ENCODE measurements at places on chromosomes 5 and 9. TPM values are rescaled to one million over a fixed set of nuclear protein-coding genes. Genes with fewer than 3 reads are reported as not detected.

DNA sequence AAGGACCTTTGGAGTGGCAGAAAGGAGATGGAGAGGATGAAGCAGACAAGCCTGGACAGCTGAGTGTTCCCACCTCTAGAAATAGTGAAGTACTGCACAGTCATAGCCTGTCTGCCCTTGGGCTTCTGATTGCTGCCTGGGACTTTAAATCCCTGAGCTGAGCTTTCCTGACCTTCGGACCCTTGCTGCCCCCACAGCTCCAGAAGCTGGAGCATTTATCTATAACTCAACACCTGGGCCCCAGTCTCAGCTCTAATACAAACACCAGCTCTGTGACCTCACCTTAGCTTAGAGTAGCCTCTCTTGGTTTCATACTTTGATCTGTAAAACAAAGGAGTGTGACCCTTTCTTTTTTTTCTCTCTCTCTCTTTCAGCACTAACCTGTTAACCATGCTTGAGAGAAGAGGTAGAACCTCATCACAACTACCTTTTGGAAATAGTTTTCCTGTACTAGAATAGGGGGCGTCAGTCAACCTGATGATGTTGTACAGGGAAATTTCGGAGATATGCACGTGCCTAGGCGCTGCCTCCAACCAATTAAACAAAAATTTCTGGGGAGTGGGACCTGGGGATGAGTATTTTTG lies 25.4 kb upstream of the ELL2 start:
- no peak for DNase-seq

GRCh38 chr9:18520416-18521047 lies 46.6 kb downstream of the ADAMTSL1 start:
- no peak for DNase-seq

DNA sequence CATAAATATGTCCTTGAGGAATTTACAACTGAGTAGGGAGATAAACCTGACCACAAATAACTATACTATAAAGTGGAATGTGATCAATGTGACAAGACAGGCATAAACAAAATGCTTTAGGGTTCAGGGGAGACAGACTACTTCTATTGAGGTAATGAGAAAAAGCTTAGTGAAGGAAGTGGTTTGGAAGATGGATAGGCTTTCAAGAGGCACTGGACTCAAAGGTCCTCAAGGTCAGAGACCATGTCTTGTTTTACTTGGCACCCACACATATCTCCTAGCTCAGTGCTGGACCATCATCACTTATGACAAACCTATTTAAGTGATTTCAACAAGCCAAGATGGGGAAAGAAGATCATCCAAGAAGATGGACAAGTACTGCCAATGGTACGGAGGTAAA lies 257.8 kb downstream of the BNC2 start:
- no peak for DNase-seq

GRCh38 chr5:130526708-130527107 lies 622.4 kb downstream of the CHSY3 start:
- DNase-seq, result no peak

DNA sequence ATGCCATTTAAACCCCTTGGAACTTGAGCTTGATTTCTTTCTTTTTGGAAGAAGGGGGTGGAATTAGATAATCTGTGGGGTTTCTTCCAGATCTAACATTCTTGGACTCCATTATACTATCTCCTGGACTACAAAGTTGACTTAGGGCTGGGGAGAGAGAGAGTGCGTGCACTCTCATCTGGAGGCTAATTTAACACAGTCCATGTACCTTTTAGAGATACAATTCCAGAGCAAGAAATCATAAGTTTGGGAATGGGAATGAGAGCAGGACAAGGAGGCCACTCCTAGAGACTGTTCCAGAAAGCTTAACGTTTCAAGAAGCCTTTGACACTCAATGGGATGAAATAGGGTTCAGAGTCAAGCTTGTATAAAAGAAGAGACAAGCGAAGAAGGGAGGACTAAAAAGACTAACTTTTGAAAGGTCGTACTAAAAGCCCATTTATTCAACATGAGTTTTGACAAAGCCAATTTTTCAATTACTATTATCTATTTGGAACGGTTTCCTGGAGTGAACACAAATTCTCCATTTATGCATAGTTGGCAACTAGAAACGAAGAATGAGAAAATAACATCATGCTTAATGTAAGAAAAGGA lies 83.4 kb downstream of the ACTL7B start:
- DNase-seq, result no peak

The FCN2 gene
- polyA plus RNA-seq, result not detected

The C9orf153 gene
- 0.21 TPM for polyA plus RNA-seq

Data from left renal pelvis (tissue), 4 donors.